ENCODE measurements at places on chromosomes 5 and 9.
A peak's percentile ranks its signal among the peaks of the same experiment; 100 is the strongest.

- DNase-seq = no peak
These were observed 22.2 kb upstream of the SLC9A3 start for GRCh38 chr5:546376-546908.

- no peak for DNase-seq
These were observed 217.9 kb downstream of the HSPA4 start for GRCh38 chr5:133269691-133270090.

- peak; percentile 35 for DNase-seq
These were observed 272.5 kb downstream of the EPB41L4A start for GRCh38 chr5:112146323-112147226.

DNA sequence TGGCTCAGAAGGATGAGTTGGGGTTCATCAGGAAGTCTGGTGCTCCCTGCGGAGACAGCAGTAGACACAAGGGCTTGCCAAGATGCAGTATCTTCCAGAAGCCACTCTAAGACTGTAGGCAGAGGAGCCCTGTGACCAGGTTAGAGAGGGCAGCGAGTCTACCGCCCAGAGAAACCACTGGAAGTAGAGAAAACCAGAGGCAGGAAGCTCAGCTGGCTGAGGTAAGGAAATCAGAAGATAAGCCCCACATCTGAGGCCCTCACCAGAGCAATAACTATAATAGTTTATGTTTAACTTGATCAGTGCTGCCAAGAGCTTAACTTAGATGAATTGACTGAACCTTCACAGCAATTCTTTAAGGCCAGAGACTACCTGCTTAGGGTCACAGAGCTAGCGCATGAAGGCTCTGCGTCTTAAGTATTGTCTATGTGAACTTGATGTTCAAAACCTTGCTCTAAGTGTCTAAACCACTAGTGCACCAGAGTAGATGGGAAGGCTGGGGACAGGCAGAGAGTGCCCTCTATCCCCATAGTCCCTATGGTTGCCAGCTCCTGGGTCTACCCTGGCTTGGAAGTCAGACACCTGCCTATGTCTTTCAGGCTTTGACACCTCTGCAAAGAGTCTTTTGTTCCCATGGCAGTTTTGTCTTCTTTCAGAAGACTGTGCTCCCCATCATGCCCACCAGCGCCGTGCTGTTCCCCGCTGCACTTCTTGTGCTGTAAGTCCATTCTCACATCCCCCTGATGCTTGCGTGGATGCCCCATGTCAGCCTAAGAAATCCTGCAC is 228.2 kb upstream of the KLF4 start:
- DNase-seq = no peak

GRCh38 chr5:132830436-132831094 is at the start of gene SHROOM1:
Gene SHROOM1 (minus strand): TSS chr5:132830647. CDS start chr5:132826140, 4,507 bp downstream.
- DNase-seq = no peak

DNA sequence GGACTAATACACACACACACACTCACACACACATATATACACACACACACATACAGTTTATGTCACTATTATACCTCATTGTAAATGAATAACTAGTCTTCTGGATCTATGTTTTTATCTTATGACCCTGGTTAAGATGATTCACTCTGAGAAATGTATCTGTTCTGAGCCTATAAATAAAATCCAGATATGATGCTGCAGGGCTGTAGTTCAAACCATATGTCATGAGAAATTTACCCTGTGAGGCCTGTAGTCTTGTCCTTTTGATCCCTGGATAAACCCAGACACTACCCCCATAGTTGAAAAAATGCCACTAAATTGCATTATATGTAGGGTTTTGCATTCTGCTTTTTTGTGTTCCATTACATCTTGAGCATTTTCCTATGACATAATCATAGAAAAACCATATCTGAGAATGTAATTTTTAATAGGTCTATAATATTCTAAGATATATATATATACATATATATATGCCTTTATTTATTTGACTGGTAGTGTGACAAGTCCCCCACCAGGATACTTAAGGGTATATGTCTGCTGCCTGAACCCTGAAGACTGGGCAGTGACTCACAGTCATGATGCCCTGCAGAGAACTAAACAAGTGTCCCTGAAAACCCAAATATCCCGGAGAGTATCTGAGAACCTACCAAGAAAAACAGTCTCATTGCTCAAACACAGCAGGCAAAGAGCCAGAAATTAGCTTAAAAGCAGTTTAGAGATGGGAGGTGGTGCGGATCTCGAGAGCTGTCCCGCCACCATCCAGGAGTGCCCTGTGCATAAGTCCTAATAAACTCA is 18.4 kb upstream of the ALDOB start:
- DNase-seq = no peak
